ENCODE measurements at places on chromosomes 5 and 9.

GRCh38 chr9:108333530-108333983 is 522.2 kb downstream of the ACTL7B start:
- no peak for DNase-seq

GRCh38 chr5:77845324-77845646 is 69.1 kb upstream of the TBCA start:
- no peak for DNase-seq

GRCh38 chr9:93079371-93079770 is 16.6 kb upstream of the CARD19 start:
- DNase-seq, result no peak

- DNase-seq, result no peak
Observed at GRCh38 chr9:107046692-107047091, 183.7 kb downstream of the ZNF462 start.

DNA sequence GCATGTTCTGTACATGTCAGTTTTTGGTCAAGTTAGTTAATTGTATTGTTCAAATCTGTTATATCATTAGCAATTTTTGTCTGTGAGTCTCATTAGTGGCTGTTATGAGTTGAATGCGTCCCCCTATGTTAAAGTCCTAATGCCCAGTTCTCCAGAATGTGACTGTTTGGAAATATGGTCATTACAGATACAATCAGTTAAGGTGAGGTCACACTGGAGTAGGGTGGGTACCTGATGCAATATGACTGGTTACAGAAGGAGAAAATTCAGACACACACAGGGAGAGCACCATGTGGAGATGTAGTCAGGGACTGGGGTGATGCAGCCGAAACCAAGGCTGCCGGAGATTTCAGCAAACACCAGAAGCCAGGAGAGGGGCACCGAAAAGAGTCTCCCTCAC is 15.1 kb downstream of the NMRK1 start:
- no peak for DNase-seq

DNA sequence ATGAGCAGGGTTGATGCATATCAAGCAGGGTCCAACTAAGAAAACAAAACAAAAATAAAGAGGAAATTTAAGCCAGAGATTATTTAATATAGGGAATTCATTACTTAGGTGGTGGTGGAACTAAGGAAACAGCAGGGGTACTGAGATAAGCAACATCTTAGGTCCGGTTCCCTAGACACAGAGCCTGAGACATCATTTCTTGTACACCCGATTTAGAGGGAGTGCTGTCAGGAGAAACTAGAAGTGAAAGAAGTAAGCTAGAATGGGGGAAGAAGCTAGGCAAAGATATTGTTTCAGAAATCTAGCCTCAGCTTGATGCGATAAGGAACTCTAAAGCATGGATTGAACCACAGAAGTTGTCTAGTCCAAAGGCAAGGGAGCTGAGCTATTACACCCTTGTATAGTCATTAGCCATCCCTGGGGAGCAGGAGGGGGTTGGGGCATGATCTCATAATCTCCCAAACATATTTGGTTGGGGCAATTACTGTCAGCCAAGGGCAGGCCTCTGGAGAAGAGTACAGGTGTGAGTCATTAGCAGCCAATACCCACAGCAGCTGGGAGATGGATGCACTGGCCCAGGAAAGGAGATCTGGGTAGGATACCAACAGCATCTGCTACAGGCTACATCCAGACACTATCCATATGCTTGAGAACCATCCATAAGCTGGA is 194.5 kb downstream of the ARL15 start:
- no peak for DNase-seq

DNA sequence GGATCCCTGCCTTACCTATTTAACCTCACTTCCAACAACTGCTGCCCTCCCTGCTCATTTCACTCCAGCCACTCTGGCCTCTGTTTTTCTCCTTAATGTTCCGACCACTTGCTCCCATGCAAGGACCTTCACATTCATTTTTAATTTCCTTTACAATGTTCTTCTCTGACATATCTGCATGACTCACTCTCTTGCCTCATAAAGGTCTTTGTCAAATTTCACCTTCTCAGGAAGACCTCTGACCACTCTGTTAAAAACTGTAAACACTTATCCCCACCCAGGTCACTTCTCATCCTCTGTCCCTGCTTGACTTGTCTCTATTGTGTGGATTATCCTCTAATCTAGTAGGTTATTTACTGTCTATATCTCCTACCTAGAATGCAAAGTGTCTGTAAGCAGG is 751.2 kb downstream of the BRINP1 start:
- no peak for DNase-seq

DNA sequence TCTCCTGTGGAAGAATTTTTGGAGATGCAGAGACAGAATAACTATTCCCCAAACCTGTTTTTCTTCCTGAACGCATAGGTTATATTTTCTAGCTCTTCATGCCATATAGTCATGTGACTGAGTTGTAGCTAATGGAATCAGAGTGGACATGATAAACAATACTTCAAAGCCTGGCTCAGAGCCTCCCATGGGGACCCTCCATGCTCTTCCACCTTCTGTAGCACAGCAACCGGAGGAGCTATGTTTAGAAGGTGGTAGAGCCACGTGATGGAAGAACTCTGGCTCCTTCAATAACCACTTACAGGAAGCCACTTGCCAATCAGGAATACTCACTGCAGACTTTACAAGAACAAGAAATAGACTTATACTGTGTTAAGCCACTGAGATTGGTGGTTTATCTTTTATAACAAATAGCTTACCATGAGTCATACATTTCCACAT is 39.2 kb downstream of the NADK2 start:
- DNase-seq, result no peak

DNA sequence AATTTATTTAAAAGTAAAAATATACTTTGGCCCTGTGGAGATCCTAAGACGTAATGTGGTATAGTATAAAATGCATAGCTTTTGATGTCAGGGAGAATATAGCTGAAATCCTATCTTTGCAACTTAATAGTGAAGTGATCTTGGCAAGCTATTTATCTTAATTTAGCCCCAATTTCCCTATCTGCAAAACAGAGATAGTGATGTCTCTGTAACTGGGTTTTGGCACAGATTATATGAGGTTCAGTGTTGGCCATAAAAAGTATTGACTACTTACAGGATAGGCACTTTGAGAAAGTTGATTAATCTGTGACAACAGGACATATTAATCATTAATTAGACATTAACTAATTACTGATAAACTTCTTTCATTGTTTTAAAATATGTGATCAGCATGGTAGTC is 89.2 kb downstream of the ISL1 start:
- DNase-seq, result no peak

DNA sequence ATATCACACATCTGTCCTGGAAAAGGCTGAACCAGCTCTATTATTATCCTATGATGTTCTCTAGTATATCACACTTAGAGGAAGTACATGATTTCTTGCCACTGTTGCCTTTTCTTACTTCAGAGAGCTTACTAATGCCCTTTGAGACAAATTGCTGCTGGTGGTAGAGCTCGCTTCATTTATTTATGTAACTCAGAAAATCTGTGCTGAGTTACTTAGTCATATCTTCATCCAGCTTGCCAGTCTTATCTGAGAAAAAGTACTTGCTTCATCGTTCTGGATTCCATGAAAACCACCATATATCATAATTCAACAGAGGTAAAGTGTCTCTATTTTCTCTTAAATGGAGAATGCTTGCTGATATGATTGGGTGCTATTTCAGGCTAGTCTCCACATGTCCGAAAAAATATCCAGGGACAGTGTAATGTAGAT is 26.6 kb downstream of the PTPDC1 start:
- no peak for DNase-seq

DNA sequence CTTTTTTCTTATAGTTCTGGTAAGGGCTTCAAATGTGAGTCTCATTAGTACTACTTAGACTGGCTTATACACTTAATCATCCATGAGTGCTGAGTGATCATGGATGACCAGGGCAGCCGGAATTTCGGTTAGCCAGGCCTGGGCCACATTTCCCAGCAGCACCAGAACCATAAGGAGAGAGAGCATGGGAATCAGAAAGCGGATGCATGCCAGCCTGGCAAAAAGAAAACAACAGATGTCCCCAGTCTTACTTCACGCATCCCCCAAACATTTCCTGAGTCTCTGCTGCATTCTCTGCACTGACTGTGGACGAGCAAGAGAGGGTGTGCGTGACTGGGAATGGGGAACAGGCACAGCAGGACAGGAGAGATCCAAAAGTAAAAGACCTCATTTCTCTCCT is 371.1 kb upstream of the ZNF608 start:
- no peak for DNase-seq

- DNase-seq, result no peak
Observed at GRCh38 chr9:113796646-113797426, 79.3 kb upstream of the ZNF618 start.

DNA sequence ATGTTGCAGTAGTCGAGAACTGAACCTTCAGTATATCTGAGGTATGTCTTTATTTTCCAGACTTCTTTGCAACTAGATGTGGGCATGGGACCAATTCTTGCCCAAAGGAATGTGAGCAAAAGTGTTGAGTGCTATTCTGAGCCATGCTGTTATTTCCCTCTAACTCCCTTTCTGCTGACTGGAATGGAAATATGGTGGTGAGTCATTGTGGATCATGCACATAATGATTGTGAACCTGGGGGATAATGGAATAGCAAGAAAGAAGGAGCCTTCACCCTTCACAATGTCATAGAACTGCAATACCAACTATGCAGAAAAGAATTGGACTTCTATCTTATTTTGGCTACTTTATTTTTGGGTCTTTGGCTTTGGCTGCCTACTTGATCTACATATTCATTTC is 10.3 kb upstream of the DOCK2 start:
- DNase-seq, result peak; percentile 49

DNA sequence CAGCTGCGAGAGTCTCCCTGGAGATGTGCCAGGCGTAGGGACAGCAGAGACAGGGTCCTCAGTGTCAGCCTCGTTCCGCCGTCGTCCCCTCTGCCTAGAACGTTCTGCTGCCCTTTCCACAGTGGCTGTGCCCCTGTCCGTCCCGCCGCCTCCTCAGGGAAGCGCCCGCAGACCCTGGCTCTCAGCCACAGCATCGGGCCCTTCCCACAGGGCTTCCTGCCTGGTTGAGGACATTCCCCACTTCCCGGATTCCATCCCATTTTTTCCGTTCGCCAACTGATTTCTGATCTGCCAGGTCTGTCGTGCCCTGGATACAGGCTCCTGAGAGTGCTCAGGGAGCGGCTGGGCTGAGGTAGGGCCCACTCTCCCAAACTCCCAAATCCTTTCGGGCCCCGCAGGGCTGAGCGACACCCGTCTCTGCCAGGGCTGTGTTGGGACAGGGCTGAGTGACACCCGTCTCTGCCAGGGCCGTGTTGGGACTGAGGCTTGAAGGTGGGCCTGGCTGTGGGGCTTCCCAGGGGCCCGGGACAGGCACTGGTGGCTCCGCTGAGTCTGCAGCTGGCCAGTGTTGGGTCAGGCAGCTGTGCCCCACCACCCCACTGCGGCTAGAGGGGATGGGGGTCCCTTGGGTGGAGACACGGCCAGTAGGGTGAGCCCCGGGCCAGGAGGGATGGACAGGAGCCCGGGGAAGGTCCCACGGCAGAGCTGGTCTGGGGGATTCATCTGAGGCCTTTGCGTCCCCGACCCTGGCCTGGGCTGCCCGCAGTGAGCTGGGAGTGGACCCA is 15.9 kb downstream of the DNLZ start:
- DNase-seq, result no peak

- peak; percentile 99 for DNase-seq
Observed at GRCh38 chr9:94139672-94140417, 55.6 kb downstream of the PTPDC1 start.

- no peak for DNase-seq
Observed at GRCh38 chr5:7772141-7772540, 78.8 kb downstream of the CFAP90 start.

DNA sequence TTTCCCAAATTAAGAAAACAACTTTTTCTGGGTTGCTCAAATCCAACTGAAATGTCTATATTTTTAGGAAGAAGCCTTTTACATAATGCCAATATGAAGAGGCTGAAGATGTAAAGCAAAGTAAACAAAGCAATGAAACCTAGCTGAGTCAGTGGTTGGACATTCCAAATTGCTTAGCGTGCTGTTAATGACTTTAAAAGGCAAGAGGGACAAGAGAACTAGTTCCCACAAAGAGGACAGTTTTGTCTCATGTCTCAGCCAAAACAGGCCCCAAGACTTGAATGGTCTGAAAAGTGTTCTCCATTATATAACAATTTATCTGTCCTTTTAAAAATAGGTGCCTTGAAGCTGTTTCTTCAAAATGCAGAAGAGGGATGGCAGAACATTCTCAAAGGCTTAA is 407.0 kb downstream of the ENC1 start:
- DNase-seq, result no peak

- peak; percentile 30 for DNase-seq
Observed at GRCh38 chr5:66306105-66306843, 162.2 kb downstream of the SREK1 start.

DNA sequence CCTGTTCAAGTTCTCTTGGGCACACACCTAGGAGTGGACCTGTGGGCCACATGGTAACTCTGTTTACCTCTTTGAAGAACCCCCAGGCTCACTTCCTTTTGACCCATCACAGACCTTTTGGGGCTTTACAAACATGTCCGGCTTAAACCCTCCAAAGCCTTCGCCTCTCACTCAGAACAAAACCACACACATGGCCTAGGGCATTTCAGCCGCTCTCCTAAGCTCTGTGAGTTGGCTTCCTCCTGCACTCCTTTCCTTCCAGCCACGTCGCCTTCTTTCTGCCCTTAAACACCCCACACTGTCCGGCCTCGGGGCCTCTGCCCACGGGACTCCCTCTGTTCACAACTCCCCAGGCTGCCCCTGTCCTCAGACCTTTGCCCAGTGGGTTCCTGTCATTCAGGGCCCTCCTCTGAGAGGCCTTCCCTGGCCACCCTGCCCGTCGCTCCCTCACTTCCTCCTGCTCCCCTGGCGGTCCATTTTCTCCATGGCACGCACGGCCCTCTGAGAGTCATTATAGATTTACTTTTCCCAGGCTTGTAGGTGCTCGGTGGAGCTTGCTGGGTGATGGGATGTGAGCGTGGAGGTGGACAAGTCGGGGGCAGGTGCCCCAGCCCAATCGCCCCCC is 1.9 kb downstream of the DOK3 start:
- DNase-seq, result no peak

DNA sequence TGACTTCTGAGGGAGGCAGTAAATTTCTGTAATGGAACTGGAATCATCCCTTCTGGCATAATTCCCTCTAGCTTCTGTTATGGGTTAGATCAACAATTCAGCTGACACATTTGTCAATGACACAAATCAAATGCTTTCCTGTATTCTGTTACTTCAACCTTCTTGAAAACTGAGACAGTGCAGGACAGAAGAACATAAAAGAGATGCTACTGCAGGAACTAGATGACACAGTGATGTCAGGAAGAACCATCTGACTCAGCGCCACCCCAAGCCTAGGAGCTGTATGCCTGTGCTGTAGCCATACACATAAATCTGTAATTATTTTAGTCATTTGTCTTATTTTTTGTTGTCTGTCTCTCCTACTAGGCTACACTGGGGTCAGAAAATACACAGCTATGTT is 18.2 kb upstream of the CEP120 start:
- DNase-seq, result no peak

GRCh38 chr9:120438836-120439546 is 141.0 kb downstream of the CDK5RAP2 start:
- no peak for DNase-seq

GRCh38 chr9:83209188-83209731 is 146.3 kb upstream of the RASEF start:
- DNase-seq, result no peak

GRCh38 chr9:127305838-127306226 is 41.3 kb downstream of the GARNL3 start:
- DNase-seq, result no peak

All from AG09319 (cell line).